Left kidney (tissue), 8 donors: ENCODE measurements at places on chromosomes 3 and 15. TPM values are rescaled to one million over a fixed set of nuclear protein-coding genes. Genes with fewer than 3 reads are reported as not detected.

DNA sequence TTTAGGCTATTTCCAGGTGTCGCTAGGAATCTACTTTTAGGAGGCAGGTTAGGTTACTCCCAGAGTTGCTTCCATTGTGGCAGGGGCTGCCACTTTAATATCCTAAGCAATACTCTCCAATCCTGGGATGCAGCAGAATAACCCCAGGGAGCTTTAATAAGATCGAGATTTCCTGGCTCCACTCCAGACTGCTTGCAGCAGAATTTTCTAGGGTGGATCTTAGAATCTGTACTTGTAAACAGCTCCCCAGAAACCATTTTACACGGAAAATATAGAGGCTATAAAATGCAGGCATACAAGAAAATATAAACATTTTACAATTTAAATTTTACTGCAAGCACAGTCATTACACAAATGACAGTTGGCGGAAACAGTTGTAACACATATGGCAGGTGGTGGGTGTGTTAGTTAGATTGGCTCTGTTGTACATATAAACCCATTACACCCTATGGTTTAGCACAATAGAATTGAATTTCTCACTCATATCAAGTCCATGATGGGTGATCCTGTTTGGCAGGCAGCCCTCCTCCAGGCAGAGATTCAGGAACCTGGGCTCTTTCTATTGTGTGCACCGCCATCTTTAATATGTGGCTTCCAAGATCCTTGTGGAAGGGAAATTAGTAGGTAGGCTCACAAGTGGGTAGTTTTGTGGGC is 35.0 kb upstream of the TNFAIP8L3 start:
- DNase-seq: no peak

DNA sequence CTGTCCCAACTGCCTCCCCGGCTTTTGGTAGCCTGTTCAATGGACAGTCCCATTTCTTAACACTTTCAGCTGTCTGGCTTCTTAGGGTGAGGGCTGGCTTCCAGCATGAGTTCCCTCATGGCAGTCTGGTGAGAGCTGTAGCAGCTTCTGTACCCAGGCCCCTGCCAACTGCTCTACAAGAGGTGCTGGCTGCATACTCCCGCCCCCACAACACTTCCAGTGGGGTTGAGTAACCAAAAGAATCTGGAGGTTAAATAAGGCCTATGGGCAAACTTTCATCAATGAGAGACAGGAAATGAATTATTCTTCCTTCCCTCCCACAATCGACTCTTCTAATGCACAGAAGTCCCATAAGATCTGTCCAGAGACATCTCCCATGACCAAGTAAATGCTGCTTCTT is 145.0 kb downstream of the NEK10 start:
- DNase-seq: no peak

DNA sequence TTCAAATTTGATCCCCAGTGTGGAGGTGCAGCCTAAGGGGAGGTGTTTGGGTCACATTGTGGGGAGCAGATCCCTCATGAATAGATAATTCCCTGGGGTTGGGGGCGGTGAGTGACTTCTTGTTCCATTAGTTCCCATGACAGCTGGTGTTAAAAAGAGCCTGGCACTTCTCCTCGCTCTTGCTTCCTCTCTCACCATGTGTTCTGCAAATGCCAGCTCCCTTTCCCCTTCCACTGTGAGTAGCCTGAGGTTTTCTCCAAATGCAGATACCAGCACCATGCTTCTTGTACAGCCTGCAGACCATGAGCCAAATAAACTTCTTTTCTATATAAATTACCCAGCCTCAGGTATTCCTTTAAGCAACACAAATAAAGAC is 23.1 kb downstream of the RIOX2 start:
- DNase-seq: no peak

- no peak for DNase-seq
Measured at GRCh38 chr15:38148471-38148870, 104.2 kb upstream of the SPRED1 start.

DNA sequence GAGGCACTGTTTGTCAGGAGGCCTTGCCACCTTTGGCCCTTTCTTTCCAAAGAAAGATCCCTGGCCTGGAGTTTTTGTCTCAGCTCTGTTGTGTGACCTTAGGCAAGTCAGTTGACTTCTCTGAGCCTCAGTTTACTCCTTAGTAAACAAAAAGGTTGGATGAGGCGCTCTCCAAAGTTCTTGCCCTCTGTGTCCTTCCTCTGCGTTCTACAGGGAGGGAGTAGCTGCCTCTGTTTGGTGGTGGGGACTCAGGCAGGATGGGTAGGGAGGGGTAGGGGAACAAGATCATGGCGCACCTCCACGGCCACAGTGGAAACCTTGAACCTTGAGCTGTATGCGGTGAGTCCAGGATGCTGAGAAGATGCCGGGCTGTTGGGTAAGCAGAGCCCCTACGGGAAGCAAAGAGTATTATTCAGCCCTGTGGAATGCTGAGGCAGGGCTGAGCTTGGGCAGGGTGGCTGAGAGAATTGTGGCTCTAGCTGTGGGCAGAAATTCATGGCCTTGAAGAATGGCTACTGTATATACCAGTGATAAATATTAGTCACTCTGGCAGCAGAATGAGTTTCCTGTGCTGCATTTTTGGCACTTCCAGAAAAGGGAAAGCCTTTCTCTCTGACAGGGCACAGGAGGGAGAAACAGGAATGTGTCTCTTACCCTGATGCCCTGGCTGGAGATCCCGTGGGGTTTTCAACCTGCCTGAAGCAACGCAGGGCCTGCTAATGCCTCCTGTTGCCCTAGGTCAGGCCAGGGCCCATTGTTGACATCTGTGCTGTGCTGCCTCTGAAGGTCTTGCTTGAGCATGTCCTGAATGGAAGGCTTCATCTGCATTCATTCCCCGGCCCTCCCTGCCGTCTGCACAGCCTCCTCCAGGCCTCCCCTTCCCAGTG is 39.9 kb downstream of the SMAD3 start:
- DNase-seq: no peak

The MST1R gene
- polyA plus RNA-seq: 2.8 TPM
